ENCODE measurements at places on chromosomes 5 and 9.

GRCh38 chr5:32814141-32814540 is 103.0 kb downstream of the NPR3 start:
- no peak for DNase-seq

- no peak for DNase-seq
Measured at GRCh38 chr9:129633848-129634247, 7.9 kb downstream of the NTMT1 start.

DNA sequence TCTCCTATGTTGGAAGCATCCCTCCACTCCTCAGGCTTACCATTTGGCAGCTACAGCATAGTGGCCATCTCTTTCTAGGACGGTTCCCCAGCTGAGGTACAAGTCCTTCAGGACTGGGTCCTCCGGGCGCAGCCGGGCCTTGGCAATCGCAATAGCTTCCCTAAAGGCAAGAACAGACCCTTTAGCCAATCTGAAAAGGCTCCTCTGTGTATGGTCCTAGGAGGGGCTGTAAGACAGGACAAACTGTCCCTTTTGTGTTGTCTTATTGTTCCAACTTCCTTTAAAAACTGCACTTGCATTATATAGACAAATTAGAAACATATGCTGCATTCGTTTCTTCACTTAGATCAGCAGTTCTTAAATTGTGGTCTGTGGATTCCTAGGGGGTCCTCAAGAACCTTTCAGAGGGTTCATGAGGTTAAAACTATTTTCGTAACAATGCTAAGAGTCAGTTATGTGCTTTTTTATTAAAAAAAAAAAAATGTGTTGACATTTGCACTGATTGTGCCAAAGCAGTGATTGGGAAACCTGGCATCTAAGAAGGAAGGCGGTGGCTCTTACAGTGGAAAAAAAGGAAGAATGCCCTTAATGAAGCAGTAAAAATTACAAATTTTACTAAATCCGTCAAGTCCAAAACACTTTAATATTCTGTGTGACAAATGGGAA is 38.7 kb downstream of the GEMIN5 start:
- no peak for DNase-seq

DNA sequence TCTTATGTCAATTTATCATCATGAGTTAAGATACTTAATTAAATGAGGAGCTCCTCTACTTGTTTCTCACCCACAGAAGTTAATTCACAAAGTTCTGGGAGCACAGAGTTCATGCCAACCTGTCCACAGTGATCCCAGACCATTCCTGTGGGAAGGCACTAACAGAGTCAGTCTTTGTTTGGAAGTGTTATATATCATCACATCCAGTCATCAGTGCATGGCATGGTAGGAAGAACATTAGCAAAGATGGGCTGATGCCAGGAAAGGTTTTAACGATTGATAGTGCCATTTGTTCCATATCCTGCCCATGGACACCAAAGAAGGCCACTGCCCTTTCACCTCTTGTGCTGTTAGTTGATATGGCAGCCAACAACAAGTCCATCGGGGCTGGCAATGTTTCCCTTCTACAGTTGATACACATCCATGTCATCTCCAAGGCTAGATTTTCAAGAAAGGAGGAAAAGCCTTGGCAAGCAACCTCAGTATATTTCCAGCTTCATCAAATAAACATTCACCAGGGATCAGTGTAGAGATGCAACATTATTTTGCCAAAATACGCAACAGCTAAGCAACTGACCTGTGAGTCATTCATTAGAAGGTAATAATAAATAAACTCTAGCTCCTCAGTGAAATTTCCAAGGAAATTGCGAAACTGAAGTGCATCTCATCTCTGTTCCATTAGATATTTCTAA is 169.6 kb downstream of the RORB start:
- peak; percentile 30 for DNase-seq

- DNase-seq: no peak
Measured at GRCh38 chr5:15676591-15676990, 176.6 kb downstream of the FBXL7 start.

- no peak for DNase-seq
Measured at GRCh38 chr9:35750256-35750531, 1.1 kb downstream of the RGP1 start.

DNA sequence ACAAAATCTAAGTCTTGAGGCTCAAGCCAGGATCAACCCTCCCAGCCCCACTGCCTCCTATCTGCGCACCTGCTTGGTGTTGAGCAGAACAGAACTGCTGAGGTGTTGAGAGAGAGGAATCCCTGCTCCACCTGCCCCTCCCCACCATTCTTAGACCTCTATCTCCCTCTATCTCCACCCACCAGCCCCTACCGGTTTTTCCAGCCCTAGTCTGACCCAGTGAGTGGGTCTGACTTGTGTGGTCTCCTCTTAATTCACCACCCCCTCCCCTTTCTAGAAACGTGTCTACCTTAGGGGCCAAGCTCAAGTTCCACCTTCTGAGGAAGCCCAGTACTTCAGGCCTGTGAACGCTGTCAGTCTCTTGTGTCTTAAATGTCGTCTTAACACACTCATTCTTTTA is 93.7 kb downstream of the ARHGAP26 start:
- DNase-seq: no peak

GRCh38 chr9:106980551-106981101 is 117.7 kb downstream of the ZNF462 start:
- DNase-seq: peak; percentile 43

DNA sequence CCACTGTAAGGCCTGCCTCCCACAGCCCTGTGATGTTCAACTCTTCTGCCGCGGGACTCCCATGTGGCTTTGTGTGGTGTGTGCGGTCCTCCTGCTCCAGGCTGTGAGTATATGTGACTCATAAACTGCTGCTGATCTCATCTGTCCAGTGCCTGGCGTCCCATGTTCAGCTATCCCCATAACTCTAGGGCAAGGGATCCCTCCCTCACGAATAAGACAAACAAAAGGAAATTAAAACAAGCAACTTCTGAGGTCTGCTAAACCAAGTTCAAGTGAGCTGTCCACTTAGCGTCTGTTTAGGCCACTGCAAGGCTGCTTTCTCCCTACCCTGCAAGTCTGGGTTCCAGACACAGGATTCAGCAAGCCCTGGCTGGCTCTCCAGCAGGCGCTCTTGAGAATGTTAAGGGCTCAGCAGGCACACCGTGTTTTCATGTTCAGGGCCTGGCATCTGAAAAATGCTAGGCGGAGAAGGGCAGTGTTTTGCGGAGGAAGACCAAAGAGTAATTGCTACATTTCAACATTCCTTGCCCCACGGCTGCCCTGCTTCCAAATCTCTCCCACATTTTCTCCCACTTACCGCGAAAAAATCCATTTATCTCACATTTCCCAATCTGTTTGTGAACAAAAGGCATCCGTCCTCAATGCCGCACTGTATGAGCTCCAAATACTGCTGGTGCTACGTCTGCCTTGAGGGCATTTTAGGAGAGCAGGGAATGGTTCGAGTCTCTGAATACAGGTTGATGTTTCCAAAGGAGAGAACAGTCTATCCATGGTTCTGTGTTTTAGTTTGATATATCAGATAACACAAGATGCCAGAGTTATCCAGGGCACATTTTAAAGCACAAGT is 280.2 kb downstream of the SEMA5A start:
- peak; percentile 86 for DNase-seq

- peak; percentile 43 for DNase-seq
Measured at GRCh38 chr5:176675676-176676360, 28.5 kb downstream of the TSPAN17 start.

- DNase-seq: no peak
Measured at GRCh38 chr5:132446621-132447020, 44.0 kb downstream of the IRF1 start.

GRCh38 chr9:137630126-137630525 is 11.3 kb downstream of the EHMT1 start:
- DNase-seq: no peak

GRCh38 chr5:177553671-177554429 is 513 bp downstream of the FAM193B start:
- DNase-seq: no peak

GRCh38 chr9:34334337-34334824 is 5.0 kb downstream of the NUDT2 start:
- DNase-seq: no peak

DNA sequence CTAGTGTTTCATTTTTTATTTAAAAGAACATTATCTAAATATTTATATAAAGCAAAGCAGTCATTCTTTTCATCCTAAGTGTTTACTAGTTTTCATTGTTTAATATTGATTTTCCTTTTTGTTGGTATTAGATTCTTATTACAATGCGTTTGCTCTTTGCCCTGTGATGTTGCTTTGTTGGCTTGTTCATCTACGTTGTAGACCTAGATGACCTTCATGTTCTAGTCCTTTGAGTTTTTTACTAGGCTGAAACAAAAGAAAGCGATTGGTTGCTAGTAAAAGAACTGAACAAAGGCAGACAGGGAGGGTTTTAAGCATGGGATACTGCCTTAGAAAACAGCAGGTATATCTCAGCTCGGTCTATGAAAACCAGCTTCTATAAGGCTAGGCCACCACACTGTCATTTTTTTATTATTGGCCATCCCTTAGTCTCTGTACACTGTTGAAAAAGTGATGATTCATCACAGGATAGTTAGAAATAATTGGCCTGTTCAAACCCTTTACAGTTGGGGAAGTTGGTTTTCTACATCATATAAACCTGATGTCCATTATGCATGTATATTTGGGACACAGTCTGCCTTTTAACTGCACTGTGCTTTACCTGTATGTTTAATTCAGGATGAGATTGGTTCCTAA is 119.0 kb downstream of the ZCCHC7 start:
- no peak for DNase-seq

- peak; percentile 82 for DNase-seq
Measured at GRCh38 chr5:16456103-16456832, 9.3 kb downstream of the ZNF622 start.

DNA sequence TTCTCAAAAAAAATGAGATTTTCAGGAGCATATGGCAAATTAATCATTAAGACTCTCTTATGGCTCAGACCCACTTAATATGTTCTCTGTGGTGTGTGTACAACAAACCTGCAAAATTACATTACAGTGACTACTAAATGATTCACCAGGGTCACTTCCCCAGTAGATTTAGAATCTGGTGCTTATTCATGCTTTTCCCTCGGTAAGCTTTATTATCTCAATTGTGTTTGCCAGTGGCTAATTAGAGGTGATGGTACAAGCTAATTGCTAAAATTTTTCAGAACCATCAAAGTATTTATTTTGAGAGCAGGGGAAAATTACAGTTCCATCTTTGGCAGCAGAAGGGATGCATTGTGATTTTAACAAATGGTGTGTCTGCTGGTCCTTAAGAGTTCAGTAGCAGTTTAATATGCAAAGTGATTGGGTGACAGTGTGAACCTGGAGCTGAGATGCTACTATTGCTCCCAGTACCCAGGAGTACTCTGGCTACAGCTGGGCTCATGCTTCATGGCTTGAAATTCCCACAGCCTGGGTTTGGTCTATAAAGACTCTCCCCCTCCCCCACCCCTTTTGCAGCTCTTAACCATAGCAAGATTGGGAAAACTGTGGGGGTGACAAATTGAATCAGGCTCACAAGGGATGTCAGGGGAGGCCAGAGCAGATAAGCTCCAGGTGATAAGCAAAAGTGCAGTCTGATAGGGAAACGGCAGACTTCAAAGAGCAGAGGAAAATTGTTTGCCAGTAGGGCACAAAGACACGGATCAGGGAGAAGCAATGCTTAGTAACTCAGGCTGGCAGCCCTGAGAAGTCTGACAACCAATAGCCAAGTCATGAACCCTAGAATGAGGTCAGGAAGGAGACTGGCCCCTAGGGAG is 92.8 kb upstream of the RAD23B start:
- DNase-seq: peak; percentile 91

GRCh38 chr5:116543501-116543900 is 31.1 kb downstream of the SEMA6A start:
- peak; percentile 71 for DNase-seq

GRCh38 chr9:5719100-5719926 is 90.4 kb downstream of the RIC1 start:
- DNase-seq: no peak

DNA sequence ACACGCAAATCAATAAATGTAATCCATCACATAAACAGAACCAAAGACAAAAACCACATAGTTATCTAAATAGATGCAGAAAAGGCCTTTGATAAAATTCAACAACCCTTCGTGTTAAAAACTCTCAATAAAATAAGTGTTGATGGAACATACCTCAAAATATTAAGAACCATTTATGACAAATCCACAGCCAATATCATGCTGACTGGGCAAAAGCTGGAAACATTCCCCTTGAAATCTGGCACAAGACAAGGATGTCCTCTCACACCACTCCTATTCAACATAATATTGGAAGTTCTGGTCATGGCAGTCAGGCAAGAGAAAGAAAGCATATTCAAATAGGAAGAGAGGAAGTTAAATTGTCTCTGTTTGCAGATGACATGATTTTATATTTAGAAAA is 1946.3 kb upstream of the CDH9 start:
- no peak for DNase-seq

DNA sequence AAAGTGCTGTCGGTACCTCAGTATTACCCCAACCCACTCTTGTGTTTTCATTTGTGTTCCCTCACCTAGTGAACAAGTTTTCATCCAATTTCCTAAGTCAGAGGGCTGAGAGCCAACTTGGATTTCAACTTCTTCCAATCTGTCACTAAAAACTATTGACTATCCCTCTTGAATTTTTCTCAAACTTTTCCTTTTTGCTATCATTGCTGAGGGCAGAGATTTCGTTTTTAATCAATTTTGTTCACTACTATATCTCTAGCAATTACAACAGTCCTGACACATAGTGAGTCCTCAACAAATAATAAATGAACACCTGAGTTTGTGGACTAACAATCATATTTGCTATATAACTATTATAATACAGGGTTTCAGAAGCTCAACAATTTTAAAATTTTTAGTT is 29.0 kb downstream of the MEIKIN start:
- DNase-seq: no peak

- DNase-seq: no peak
Measured at GRCh38 chr9:27348785-27349697, 52.1 kb upstream of the EQTN start.

GRCh38 chr9:123637606-123637944 is 281.6 kb downstream of the CRB2 start:
- no peak for DNase-seq

DNA sequence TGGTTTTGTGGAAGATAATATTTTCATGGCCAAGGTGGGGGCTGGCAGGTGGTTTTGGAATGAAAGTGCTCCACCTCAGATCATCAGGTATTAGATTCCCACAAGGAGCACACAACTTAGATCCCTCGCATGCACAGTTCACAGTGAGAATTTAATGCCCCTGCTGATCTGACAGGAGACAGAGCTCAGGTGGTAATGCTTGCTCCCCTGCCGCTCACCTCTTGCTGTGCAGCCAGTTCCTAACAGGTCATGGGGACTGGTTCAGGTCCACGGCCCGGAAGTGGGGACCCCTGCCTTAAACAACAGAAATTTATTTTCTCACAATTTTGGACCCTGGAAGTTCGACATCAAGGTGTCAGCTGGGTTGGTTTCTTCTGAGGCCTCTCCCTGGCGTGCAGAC is 668.7 kb upstream of the ZNF608 start:
- no peak for DNase-seq

- DNase-seq: no peak
Measured at GRCh38 chr5:149389552-149390495, 10.7 kb upstream of the IL17B start.
